CD8-positive, alpha-beta memory T cell (primary cell): ENCODE measurements at places on chromosomes 1 and 21.

DNA sequence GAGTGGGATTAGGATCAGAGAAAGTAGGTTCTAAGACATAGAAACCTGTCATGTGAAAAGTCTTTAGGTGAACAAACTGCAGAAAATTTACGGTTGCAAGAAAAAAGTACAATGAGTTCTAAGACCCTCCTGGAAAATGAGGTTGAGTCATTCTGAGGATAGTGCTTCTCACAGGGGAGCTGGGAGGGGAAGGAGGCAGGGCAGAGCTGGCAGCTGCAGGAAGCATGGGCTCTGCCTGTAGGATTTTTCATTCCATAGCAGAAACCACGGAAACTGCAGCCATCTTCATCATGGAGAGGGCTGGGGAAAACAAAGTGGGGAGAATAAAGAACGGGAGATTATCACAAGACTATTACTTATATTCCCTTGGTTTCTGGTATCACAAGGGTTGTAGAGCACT lies 25.8 kb upstream of the THEM4 start:
- DNase-seq: no peak

GRCh38 chr21:44006656-44007055 lies 5.5 kb upstream of the TRAPPC10 start:
- no peak for DNase-seq

- no peak for DNase-seq
Observed at GRCh38 chr1:58804853-58805565, 21.2 kb upstream of the JUN start.

DNA sequence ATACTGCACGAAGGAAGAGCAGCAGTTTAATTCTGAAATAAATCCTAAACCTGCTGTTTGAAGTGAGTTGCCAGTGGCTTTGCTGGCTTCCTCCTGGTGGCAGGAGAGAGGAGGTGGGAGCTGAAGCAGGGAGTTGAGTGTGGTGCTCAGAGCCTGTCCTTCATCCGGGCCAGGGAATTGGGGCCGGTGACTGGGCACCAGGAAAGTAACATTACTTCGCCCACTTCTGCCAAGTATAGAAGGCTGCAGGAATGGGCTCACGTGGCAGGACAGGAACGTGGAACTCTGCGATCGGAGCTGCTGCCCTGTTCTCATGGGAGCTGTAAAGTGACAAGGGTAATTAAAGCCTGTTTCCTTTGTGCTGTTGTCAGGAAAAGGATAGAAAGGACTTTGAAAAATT lies 8.7 kb downstream of the TOR3A start:
- no peak for DNase-seq

DNA sequence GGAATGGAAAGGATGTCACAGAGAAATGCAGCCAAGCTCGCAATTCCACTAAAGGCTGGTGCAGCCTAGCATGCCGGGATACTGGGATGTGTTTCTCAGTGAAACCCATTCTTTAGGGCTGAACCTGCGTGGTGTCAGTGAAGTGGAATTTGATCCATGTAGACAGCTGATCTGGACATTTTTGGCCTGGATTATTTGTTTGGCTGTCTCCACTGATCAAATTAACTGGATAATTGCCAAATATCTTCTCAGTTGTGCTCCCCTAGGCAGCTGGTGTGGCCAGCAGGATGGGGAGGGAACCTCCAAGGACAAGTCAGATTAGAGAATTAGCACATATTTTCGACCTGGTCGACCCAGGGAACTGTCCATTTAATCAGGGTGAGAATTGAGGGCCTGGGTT lies 318.4 kb downstream of the RPS6KC1 start:
- DNase-seq: no peak

DNA sequence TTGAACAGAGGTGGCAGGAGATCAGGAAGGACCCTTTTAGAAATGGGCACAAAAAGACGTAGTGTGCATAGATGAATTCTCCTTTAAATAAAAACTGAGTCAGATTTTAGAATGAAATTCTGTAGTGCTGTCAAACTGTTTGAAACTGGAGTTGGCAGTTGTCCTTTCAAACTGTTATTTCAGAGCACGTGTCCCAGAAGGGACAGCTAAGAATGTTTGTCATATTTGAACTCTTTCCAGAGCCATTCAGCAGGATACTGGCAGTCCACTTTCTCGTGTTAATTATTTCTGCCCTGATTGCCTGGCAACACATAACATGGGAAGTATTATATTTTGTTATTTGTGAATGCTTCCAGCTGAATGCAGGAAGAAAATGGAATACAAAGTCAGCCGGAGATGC lies 212.3 kb upstream of the DPYD start:
- no peak for DNase-seq

DNA sequence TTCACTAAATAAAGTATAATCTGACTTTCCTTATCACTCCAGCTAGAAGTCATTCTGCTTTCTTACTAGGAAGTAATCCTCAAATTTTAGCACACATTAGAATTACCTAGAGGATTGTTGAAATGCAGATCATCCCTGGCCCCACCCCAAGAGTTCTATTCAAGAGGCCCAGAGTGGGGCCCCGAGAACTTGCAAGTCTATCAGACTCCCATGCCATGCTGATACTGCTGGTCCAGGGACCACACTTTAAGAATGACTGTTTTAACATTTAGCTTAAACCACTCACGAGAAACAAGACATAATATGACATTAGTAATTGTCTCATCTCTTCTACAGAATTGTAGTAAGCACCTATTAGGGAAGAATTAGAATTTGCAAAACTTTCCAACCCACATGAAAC lies 7.7 kb upstream of the SYNJ1 start:
- no peak for DNase-seq

DNA sequence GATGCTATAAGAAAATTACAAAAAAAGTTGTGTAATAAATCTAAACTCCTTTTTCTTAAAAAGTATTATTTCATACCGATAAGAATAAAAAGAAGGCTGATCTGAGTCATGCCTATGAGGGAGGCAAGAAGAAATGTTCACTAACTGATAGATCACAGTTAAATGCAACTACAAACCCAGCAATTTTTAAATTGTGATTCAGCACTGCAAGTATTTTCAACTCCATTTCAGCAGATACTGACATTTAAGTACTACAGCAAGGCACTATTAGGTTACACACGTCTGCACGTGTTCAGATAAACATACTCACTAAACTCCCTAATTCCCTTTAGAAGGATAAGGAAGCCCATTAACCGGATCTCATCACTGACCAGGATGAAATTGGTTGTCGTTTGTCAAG lies 213.3 kb upstream of the ZRANB2 start:
- DNase-seq: no peak

DNA sequence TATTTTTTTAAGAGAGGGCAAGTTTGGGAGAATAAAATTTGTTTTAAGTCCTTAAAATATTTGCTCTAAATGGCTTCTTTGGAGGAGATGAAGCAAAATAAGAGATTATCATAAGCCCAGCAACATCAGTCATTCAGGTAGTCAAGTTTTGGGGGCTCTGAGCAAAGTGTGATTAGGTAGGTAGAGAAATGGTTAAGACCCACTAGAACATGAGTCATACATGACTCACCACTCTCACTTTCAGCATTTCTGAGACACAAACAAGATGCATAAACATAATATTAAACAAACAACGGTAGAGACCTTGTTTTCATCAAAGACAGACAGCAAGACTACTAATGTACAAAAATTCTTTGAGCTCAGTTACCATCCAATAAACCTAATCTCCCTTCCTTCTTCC lies 272.2 kb downstream of the LMO4 start:
- DNase-seq: no peak

GRCh38 chr1:1223891-1224290 lies 7.9 kb downstream of the SDF4 start:
- DNase-seq: no peak

DNA sequence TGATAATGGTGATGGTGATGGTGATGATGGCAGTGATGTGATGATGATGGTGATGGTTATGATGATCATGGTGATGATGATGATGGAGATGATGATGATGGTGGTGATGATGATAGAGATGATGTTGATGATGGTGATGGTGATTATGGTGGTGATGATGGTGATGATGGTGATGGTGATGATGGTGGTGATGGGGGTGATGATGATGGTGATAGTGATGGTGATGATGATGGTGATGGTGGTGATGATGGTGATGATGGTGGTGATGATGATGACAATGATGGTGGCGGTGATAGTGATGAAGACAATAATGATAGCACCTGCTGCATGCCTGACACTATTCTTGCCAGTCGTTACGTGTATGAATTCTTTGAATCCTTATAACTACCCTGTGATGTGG lies 317.9 kb upstream of the AJAP1 start:
- no peak for DNase-seq

- DNase-seq: no peak
Observed at GRCh38 chr1:53554592-53555305, 95.5 kb downstream of the DMRTB1 start.

GRCh38 chr1:206753141-206753540 lies 17.4 kb upstream of the IL19 start:
- no peak for DNase-seq

DNA sequence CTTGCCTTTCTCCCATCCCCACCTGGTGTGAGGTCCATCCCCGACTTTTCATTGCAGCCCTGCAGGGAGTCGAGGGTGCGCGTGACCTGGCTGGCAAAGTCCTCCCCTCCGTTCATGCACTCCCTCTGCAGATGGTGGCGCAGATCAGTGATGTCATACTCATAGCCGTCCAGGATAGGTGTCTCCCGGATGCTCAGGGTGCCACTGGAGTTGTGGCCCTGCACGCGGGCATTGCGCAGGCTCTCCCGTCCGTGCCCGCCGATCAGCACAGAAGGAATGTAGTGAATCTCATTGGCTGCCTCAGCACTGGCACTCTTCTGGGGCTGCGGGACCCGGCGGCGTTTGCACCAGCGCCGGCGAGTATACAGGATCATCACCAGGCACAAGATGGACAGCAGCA lies 132.1 kb downstream of the ASTN1 start:
- DNase-seq: no peak

GRCh38 chr1:157025385-157025784 lies 20.2 kb downstream of the ARHGEF11 start:
- DNase-seq: no peak

DNA sequence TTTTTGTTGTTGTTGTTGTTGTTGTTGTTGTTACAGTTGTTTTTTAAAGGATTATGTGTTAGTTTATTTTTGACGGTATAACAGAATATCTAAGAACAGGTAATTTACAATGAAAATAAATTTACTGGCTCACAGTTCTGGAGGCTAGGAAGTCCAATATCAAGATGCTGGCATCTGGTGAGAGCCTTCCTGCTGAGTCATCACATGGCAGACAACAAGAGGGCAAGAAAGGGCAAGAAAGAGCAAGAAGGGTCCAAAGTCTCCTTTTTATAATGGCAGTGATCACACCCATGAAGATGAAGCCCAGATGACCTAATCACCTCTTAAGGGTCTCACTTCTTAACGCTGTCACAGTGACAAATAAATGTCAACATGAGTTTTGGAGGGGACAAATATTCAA lies 142.1 kb downstream of the NEGR1 start:
- no peak for DNase-seq

GRCh38 chr1:38685388-38685787 lies 174.2 kb downstream of the RRAGC start:
- no peak for DNase-seq

DNA sequence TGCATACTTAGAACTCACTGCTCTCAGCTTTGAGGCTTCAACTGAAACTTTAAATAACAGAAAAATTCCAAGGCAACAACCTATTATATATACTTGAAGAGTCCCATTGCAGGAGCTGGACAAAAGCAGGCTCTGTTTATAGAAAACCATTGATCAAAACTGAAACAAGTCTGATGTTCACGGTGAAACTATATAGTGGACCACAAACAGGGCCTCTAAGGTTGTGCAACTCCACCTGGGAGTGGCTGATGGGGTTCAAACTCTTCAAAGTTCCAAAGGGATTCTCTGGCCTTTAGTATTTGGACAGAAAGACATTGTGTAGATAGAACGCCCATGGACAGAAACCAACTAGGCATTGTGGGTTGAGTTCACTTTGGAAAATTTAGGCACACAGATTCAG lies 140.3 kb downstream of the ZC3H11B start:
- no peak for DNase-seq

GRCh38 chr1:185857442-185857841 lies 123.3 kb downstream of the HMCN1 start:
- no peak for DNase-seq

DNA sequence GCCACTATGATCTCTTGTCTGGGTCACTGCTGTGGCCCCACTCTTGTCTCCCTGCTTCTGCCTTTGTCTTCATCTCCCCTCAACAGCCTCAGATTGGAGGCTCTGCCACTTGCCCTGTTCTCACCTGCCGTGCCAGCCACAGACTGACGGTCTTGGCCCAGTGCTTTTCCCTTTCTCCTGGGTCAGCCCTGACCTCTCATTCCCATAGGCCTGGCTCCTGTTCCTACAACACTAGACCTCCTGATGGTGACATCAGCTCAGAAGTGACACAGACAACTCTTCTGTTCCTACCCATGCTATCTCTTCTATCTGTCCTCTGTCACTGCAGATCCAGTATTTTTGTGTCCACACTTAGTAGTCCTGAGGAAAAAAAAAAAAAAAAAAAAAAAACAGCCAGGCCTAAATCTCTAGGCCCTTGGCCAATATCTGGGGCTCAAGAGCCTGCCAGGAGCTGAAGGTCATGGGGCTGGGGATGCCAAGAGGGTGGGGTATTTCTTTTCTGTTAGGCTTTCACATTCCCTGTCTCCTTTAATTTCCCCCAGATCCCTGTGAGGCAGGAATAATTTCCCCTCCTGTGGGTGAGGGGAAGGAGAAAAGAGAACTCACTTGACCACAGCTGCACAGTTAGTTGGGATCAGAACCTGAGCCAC lies 42.0 kb upstream of the FOXO6 start:
- DNase-seq: no peak

- no peak for DNase-seq
Observed at GRCh38 chr1:3197781-3198316, 128.8 kb downstream of the PRDM16 start.

GRCh38 chr1:212643877-212644276 lies 35.3 kb downstream of the ATF3 start:
- DNase-seq: no peak

DNA sequence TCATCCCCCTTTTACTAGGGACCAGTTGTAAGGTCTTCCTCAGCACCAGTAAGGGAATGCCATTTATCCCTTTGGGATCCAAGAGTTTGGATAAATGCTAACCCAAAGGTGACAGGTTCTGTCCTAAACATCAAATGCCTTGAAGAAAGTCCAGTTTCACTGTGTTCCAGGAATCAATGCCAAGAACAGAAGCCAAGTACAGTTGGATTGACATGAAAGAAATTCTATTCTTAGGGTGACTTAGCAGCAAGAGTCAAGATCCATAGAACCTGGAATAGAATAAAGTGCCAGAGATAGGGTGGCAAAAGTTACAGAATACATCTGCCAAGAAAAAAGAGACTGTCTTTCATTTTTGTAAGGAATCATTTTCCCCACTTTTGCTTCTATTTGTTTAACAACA lies 94.9 kb upstream of the ADAMTS5 start:
- no peak for DNase-seq

DNA sequence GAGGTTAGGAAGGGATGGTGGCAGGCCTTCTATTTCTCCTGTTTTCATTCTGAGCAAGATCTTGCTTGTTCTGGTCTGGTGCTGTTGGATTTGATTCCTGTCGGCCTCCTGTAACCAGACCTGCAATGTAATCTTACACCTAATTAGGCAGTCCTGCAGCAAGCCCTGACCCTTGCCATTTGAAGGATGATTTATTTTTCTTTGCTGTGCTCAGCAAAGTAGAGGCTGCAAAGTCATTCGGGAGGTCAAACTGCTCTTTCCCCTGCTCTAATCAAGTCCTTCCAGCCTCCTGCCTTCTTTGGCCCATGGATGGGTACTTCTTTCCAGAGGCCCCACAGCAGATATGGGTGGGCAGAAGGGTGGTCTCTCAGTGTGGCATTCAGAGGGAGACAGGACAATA lies 417.7 kb upstream of the USP24 start:
- no peak for DNase-seq

- no peak for DNase-seq
Observed at GRCh38 chr1:54664364-54664763, 22.8 kb downstream of the MROH7 start.

- no peak for DNase-seq
Observed at GRCh38 chr1:23597635-23598388, 38.5 kb upstream of the ID3 start.
